ENCODE measurements at places on chromosomes 2 and 18.

GRCh38 chr2:157339965-157340655, 14.5 kb upstream of the ERMN start:
- DNase-seq: no peak

DNA sequence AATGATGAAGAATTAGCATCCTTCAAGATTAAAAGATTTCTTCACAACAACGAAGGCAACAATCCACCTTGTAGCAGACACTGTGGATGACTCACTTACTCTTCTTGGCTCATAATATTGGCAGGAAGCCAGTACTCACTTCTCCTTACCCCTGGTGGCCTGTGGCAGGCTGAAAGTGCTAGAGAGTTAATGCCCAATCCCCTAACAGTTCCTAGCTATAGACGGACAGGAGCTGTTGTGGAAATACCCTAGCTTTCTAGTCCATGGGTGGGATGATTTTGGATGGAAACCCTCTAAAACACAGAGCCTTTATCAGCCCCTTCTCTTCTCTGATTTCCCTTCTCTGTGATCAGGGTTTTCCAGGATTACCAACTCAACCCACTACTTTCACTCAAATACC, 128.6 kb upstream of the NYAP2 start:
- DNase-seq: no peak

GRCh38 chr2:11310212-11310611, 34.2 kb downstream of the ROCK2 start:
- no peak for DNase-seq

- no peak for DNase-seq
Observed at GRCh38 chr2:172571245-172571644, 15.4 kb downstream of the PDK1 start.

DNA sequence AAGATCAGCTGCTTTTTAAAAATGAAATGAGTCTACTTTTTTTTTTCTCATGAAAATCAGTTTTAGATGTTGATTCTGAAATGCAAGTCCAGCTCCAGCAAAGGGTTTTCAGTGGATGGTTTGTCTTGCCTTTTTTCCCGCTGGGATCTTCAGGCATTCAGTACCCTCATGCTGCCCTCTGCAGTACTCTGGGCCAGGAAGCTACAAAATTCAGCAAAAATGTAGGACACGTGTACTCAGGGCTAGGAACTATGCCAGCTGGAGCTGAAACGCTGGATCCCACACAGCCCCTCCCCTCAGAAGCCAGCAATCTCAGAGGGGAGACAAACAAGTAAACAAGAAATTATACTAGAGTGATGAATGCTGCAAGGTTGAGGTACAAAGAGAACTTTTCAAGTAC, 97.3 kb downstream of the MMADHC start:
- no peak for DNase-seq

DNA sequence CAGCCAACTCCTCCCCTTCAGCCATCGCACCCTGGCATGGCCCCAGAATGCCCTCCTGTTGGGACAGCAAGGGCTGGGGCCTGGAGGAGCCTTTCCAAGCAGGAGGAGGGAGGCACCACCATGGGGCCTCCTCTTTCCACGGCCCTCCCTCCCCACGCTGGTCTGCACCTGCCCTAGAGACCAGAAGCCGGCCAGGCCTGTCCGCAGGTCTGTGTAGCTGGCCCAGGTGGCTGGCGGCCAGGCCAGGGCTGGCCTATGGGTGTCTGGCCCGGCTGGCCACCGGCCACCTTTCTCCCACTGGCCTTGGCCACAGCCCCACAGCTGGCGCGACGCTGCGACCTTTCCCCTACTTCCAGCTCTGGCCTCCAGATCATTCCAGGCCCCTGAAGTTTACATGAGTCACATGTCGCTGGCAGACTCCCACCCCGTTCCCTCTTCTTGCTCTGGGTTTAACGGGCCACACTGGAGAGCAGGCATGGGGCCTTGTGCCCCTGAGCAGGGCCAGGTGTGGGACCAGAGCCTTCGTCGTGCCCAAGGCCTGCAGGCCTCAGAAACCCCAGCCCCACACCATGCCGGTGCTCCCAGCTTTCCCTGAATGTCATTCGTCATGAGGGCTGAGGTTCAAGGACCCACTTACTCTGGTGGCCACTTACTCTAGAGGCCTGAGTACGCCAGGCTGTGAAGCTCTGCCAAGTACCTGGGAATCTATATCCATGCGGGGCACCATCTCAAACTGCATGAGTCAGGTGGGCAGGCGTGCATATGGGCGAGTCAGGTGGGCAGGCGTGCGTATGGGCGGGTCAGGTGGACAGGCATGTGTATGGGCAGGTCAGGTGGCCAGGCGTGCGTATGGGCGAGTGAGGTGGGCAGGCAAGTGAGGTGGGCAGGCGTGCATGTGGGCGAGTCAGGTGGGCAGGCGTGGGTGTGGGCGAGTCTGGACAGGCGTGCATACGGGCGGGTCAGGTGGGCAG, 33.3 kb upstream of the KLF11 start:
- no peak for DNase-seq

- DNase-seq: no peak
Observed at GRCh38 chr2:85779641-85780315, 26.0 kb downstream of the ATOH8 start.

DNA sequence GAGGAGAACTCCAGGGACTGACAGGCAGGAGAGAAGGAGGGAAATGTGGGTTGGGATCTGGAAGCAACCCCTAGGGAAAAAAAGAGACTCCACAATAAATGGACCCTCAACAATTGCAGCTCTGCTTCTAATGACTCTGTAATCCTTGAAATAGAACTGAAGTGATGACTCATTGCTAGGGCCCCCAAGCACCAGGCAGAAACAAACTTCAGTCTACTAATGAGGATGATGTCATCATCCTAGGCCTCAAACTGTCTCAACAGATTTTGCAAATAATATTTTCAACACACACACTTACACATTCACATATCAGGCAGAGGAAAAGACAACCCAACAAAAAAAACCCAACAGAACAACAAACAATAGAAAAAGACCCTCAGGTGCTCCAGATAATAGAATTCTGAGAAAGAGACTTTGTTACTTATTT, 143.3 kb downstream of the HDAC4 start:
- DNase-seq: no peak

DNA sequence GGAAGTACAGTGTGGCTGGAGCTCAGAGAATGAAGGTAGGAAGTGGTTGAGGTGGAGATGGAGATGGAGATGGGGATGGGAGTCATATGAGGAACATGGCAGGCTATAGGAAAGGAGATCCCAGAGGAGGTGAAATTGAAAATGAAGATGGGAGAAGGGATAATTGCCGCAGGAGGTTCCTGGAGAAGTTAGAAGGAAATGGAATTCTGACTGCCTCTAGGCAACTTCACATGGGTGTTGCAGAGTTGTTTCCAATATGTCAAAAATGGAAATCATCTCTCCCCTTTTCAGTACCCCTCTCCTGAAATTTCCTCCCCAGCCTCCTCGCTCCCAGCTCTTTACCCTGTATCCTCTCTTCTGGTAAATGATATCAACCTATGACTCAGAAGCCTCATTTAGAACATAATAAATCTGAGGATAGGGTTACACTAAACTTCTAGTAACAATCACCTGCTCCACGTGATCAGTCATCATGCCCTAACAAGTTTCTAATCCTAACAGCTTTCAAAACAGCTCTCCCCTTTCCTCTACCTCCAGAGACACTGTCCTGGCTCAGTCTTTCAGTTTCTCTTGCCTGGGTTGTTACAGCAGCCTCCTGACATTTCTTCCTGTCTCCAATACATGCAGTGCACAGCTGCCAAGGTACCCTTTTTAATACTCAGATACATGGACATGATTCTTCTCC, 201.9 kb upstream of the RBMS1 start:
- no peak for DNase-seq
